ENCODE measurements at places on chromosomes 11 and 22.
A peak's percentile ranks its signal among the peaks of the same experiment; 100 is the strongest.

- no peak for DNase-seq
These were observed 44.8 kb upstream of the MYO18B start for GRCh38 chr22:25697181-25697664.

DNA sequence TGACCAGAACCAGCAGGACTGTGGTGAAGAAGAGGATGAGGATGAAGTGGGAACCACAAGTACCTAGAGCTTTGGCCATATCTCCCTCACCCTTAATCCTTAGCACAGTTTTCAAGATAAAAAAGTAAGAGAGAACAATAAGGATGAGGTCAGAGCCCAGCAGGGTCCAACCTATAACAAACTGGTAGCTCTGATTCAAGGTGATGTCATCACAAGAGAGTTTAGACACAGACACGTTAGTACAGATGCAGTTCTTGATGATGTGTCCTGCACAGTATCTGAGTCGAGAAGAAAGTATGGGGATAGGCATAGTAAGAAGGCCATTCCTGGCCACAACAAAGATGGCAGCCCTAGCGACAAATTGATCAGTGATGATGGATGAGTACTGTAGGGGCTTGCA lies 586 bp downstream of the OR56A5 start:
- no peak for DNase-seq

DNA sequence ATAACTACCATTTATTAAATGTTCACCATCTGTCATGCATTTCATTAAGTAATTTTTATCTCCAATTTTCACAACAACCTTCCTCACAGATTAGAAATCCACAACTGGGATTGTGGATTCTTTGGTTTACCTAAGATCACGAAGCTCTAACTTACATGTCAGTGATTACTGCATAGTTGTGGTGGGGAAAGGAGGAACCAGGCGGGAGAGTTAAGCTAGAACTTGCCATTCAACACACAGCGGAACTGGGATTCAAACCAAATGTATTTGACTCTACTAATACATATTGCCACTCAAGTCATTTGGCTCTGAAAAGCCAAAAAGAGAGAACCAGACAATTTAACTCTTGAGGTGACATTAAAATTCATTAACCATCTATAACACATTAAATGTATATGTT lies 10.4 kb upstream of the LAYN start:
- DNase-seq: no peak

DNA sequence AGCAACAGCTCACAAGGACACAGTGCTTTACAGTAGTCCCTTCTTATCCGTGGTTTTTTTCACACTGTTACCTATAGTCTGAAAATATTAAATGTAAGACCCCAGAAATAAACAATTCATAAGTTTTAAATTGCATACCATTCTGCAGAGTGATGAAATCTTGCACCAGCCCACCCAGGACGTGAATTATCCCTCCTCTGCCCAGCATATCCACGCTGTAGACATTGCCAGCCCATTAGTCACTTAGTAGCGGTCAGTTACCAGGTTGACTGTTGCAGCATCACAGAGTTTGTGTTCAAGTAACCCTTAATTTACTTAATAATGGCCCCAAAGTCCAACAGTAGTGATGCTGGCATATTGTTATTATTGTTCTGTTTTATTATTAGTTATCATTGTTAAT lies 3.6 kb downstream of the CLTCL1 start:
- no peak for DNase-seq

GRCh38 chr11:132072858-132073211 lies 702.4 kb downstream of the NTM start:
- no peak for DNase-seq

DNA sequence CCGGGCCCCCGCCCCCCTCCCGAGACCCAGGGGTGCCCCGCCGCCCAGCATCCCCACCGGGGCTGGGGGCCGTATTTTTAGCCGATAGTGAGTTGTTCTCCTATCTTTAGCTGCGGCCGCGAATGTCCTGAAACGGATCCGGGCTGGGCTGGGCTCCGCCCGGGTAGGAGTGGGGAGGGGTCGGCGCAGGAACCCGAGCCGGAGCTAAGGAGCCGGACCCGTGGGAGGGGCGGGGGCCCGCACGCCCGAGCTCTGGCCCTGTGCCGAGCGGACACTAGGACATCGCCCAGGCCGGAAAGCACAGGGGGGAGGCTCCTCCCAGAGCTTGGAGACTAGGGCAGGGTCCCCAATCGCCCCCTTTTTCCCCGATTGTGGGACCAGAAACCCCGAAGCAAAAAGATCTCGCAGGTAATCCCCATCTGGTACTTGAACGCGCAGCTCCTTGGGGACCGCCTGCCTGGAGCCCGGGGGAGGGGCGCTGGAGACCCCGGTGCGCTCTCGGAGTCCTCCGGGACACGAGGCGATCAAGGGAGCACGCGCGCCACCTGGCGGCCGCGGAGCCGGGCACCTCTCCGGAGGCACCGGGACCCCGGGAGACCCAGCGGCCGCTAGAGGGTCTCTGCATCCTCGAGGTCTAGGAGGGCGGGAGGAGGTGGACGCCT lies 669 bp downstream of the CDC42EP2 start:
- peak; percentile 69 for DNase-seq

Data from hematopoietic multipotent progenitor cell treated with erythropoietin and hydrocortisone succinate and interleukin-3 and kit ligand, for 15 days (in vitro differentiated cells).